Upper lobe of right lung (tissue), 1 donor: ENCODE measurements at places on chromosomes 3 and 15. TPM values are rescaled to one million over a fixed set of nuclear protein-coding genes. Genes with fewer than 3 reads are reported as not detected.

The KCNMB2 gene
- 1.2 TPM for total RNA-seq

The MSL2 gene
- 30.2 TPM for total RNA-seq

GRCh38 chr15:49026700-49027099 lies 19.5 kb downstream of the SECISBP2L start:
- H3K27ac ChIP-seq, result no peak overlapping the region
- H3K36me3 ChIP-seq, result peaks cover 68% of the 10 kb centered on the region
- no peaks in the 10 kb centered on the region for H3K4me1 ChIP-seq
- no peak overlapping the region for H3K4me3 ChIP-seq
- no peaks in the 10 kb centered on the region for H3K27me3 ChIP-seq
- DNase-seq, result no peak

GRCh38 chr15:56491110-56491722 lies 26.3 kb upstream of the MNS1 start:
- DNase-seq, result no peak
- no peak overlapping the region for H3K27ac ChIP-seq
- H3K27me3 ChIP-seq, result no peaks in the 10 kb centered on the region
- H3K36me3 ChIP-seq, result no peaks in the 10 kb centered on the region
- H3K4me1 ChIP-seq, result no peaks in the 10 kb centered on the region
- no peak overlapping the region for H3K4me3 ChIP-seq

GRCh38 chr3:130619196-130619595 lies 102.2 kb downstream of the COL6A6 start:
- H3K27me3 ChIP-seq, result no peaks in the 10 kb centered on the region
- H3K4me1 ChIP-seq, result no peaks in the 10 kb centered on the region
- H3K36me3 ChIP-seq, result no peaks in the 10 kb centered on the region

GRCh38 chr15:100520132-100520921 lies 8.4 kb downstream of the CERS3 start:
- no peak overlapping the region for H3K27ac ChIP-seq
- no peak for DNase-seq
- H3K27me3 ChIP-seq, result no peaks in the 10 kb centered on the region
- no peaks in the 10 kb centered on the region for H3K4me1 ChIP-seq
- H3K4me3 ChIP-seq, result no peak overlapping the region

DNA sequence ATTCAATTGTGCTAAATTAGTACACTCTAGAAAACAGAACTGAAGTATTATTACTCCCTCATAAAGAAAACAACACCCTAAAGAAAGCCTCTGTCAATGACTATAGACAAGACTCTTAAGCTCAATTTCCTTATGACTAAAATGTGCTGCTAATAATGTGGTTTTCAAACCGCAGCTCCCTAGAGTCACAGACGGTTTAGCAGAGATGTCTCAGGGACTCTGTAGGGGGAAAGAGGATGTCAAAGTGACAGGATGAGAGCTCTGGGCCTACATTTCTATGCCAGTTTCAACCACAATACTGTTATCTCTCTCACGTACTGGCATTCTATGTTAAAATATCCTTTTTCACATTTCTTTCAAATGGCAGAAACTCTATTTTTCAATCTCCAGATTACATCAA lies 37.6 kb upstream of the WDR49 start:
- no peak overlapping the region for H3K27ac ChIP-seq
- DNase-seq, result no peak
- H3K27me3 ChIP-seq, result no peaks in the 10 kb centered on the region

- no peaks in the 10 kb centered on the region for H3K27me3 ChIP-seq
- DNase-seq, result no peak
- no peaks in the 10 kb centered on the region for H3K4me1 ChIP-seq
Observed at GRCh38 chr3:125300416-125300815, 74.7 kb downstream of the ZNF148 start.

DNA sequence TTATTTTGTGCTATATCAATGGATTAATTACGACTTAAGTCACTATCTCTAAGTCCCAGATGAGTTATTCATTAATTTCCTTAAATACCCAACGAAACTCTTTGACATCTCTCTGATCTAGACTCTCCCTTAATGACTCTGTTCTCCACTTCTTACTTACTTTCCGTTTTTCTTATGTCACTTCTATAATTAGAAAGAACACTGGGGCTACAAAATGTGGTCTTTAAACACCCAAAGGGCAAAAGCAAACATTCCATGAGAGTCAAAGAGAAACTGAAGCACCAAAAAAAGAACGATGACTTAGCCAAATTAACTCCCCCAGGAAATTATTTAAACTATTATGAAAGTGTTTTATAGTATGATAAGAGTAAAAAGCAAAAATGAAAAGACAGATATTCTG lies 166.4 kb upstream of the UBE2E2 start:
- no peak overlapping the region for H3K4me3 ChIP-seq
- H3K36me3 ChIP-seq, result no peaks in the 10 kb centered on the region
- H3K4me1 ChIP-seq, result peaks cover 38% of the 10 kb centered on the region
- peak overlapping the region; percentile 25 for H3K27ac ChIP-seq

DNA sequence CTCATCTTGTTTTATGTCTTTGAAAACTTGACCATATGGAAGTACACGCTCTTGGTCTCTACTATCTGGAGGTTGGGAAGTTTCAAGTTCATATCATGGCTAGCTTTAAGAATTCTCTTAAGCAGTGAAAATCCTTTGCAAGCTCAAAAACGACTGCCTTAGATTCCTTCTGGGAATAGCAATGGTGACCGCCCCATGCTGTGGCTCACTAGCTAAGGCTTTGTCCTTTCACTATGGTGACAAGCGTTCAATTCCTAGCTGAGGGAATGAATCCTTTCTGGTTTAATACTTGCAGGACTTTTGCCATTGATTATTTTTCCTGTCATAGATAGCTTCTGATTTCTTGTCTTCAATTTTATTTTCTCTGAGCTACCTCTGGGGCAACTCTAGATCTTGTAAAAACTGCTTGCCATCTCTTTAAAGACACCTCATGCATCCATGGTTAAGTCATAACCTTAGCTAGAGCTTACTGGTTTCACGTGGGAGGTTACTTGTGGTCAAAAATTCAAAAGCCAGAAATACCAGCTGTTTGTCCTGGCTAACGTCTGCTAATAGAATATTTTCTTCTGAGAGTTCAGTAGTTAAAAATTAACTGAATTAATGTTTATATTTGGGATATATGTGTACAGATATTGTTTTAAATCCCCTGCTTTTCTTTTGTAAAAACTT lies 673.4 kb upstream of the CBLB start:
- H3K4me1 ChIP-seq, result no peaks in the 10 kb centered on the region
- H3K27ac ChIP-seq, result no peak overlapping the region
- no peaks in the 10 kb centered on the region for H3K36me3 ChIP-seq
- no peak for DNase-seq

DNA sequence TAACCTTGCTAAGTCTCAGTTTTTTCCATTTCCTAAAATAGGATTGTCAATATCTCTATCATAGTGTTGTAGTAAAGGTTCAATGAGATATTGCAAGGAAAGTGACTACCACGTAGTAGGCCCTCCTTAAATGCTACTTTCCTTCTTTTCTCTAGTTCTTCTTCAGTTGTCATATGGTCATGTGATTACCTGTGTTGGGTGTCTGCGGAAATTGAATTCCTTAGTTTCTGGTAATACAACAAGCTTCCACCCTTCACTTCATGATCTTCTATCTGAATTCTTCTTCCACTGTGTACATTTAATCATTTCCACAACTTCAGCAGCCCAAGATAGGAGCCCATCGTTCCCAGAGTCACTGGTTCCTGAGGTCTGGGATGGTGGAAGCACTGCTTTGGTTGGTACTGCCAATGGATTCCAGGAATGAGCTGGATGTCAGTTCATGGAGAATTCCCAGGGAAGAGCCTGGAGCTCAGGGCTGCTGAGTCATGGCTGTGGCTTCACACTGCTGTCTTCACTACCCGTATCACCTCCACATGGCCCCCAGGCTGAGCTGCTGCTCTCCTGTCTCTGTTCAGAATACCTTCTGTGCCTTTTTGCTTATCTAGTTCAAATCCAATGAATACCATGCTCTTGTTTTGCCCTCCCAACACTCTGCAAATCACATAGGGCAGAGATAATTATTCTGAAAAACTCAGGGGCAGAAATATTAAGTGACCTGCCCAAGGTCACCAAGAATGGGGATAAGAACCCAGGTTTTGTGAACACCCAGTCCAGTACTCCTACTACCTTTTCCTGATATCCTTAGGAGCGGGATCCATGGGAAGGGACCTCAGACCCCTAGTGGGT lies 98.6 kb downstream of the RPL39L start:
- H3K27ac ChIP-seq, result peak overlapping the region; percentile 63
- peaks cover 52% of the 10 kb centered on the region for H3K4me1 ChIP-seq

DNA sequence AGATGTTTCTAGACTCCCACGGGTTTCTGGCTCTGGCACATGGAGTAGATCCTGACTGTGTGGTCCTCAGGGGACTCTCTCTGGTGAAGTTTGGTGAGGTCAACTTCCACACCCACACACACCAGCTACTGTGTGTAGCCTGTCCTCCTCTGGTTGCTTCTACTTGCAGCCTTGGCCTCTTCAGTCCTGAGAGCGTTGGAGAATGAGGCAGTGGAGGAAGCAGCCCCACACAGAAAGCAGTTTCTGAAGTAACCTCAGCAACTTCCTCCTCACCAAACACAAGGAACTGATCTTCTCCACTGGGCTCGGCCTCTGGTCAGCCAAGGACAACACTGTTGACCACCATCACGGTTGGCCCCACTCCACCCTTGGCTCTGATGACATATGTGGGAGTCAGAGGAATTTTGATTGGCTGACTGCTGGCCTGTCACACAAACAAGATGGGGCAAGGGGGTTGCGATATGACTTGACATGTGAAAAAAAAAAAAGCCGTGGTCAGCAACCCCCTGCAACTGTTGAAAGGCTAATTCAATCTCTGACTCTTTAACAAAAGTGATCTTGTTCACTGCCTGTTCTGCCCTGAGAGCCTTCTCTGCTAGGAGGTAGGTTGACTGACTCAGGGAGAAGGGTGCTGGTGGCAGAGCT lies 19.6 kb downstream of the CD86 start:
- no peaks in the 10 kb centered on the region for H3K36me3 ChIP-seq
- peak; percentile 71 for DNase-seq
- no peaks in the 10 kb centered on the region for H3K4me1 ChIP-seq
- no peaks in the 10 kb centered on the region for H3K27me3 ChIP-seq
- H3K27ac ChIP-seq, result no peak overlapping the region
- H3K4me3 ChIP-seq, result no peak overlapping the region

DNA sequence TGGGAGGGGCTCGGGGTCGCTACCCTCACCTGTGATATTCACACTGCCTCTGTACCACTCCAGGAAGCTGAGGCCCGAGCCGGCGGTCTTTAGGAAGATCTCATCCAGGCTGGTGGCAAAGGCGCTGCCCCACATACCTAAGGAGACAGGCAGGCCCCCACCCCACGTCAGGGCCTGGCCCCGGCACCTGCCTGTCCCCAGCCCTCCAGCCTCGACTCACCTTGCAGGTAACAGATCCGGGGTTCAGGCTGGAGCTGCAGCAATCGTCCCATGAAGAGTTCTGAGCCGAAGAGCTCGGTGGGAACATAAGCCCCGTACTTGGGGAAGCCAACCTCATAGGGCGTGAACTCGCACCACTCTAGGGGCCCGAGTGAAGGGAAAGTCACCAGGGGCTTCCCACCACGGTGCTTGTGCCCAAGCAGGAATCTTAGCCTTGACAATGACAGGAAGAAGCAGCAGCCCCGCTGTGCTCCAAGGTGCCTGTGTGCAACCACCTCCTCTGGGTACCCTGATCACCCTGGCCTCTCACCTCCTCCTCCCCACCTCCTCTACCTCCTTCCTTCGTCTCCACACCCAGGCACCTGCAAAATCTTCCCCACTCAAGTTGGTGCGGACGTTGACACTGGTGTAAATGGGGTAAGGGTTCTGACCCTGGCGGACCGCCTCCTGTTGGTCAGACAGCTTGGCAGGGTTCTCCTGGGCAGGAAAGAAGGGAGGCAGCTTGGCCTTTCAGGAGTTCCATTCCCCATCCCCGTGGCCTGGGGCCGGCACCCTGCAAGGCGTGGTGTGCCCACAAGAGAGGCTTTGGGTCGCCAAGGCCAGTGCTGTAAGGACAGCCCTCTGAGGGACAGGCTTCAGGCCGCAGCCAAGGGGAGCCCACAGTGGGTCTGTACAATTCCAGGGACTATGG lies 10.6 kb downstream of the PLA2G4F start:
- no peaks in the 10 kb centered on the region for H3K27me3 ChIP-seq
- no peaks in the 10 kb centered on the region for H3K36me3 ChIP-seq
- DNase-seq, result peak; percentile 65
- H3K4me3 ChIP-seq, result no peak overlapping the region
